ENCODE measurements at places on chromosomes 4 and X.

DNA sequence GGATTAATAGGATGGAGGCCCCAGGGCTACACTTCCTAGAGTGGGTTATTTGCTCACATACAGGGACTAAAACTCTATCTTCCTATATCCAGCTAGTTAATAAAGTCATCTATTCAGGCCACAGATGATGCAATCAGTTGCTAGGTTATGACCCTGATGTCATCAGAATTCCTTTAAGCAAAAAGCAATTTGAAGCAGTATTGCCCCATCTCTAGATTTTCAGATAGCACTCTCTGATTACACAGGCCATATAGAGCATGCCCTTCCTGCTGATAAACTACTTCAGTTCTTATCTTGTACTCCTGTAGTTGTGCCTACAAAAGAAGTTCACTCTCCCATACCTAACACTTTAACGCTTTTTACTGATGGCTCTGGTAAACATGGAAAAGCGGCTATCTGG, 84.8 kb downstream of the TMEM144 start:
- no peak for DNase-seq

- DNase-seq: no peak
Observed at GRCh38 chrX:134803551-134804183, 145.4 kb upstream of the PLAC1 start.

DNA sequence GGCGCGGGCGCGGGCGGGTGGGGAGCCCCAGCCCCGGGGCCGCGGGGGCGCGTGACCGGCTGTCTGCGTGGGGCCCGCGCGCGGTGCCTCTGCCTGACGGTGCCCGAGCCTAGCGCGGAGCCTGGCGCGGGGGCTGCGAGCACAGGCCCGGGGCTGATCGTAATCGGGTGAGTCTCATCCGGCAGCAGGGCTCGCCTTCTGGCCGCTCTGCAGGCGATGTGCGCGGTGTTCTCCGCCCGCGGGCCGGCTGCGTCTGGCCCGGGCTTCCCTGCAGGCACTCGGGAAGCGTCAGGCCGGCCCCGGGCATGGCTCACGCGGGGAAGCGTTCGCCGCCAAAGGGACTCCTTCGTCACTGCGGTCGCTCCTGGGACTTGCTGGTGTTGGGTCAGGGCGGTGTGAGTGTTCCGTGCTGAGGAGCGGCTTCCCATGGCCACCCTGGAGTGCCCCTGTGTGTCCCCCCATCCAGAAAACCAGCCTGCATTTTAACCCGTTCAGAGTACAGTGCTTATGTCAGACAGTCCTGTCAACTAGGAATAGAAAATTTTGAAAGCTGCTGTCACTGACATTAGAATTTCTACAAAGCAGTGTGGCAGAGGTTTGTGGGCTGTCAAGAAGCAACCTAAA, 40.6 kb downstream of the FAM149A start:
- DNase-seq: peak; percentile 4

- DNase-seq: no peak
Observed at GRCh38 chr4:161577579-161578301, 586.1 kb downstream of the FSTL5 start.

- no peak for DNase-seq
Observed at GRCh38 chr4:166493924-166494345, 620.9 kb downstream of the TLL1 start.
